ENCODE measurements at places on chromosomes 3 and 15. TPM values are rescaled to one million over a fixed set of nuclear protein-coding genes. Genes with fewer than 3 reads are reported as not detected.

- DNase-seq = no peak
Observed at GRCh38 chr3:181555681-181556080, 156.0 kb upstream of the SOX2 start.

DNA sequence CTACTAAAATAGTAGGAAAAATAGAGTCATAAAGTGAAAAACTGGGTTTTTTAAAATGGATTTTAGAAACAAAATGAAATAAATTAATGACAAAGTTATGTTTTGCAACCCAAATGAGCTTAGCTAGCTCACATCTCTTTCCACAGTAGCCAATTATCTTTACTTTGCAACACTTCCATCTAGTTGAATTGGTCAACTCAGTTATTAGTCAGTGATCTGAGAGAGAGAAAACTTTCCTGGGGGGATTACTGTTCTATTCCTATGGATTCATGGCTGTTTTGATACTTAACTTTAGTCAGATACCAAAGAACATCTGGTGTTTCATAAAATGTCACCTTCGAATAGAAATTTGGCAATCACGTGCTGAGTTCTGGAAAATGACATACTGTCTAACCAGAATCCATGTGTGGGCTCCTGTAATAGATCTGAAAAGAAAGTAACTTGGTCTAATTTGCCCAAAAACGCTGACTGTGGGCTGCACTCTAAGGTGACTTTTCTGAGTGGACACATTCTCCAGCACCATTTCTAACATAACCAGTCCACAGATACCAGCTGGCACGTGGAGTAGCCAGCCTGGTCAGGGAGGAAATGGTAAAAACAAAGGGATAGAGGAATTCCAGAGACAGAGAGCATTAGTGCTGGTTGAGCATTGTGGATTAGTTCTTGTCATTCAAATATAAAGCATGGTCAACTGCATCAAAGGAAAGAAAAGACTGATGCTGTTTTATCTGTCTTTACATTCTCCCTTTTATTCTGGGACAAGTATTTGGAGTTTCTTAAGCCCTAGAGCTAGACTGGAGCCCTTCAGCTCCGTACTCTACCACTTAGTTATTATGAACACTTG, 45.2 kb upstream of the CCDC80 start:
- DNase-seq = no peak

DNA sequence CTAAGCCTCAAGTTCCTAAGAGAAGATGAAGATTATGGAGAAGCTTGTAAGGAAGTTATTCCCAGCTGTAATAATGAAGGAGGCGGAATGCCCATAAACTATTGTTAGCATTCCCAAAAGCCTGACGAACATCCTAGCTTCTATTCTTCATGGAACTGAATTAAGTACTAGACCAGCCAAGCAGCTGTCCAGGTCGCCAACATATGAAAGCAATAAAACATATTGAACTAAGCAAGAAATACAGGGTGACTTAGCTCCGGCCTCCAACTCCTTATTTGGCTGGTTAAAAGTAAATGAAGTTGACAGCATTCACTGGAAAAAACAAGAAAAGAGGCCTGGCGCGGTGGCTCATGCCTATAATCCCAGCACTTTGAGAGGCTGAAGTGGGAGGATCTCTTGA, 174.0 kb upstream of the TPM1 start:
- DNase-seq = no peak

GRCh38 chr15:95091444-95091843, 860.1 kb downstream of the MCTP2 start:
- DNase-seq = no peak

- DNase-seq = no peak
Observed at GRCh38 chr15:85094685-85095084, 113.0 kb downstream of the PDE8A start.

DNA sequence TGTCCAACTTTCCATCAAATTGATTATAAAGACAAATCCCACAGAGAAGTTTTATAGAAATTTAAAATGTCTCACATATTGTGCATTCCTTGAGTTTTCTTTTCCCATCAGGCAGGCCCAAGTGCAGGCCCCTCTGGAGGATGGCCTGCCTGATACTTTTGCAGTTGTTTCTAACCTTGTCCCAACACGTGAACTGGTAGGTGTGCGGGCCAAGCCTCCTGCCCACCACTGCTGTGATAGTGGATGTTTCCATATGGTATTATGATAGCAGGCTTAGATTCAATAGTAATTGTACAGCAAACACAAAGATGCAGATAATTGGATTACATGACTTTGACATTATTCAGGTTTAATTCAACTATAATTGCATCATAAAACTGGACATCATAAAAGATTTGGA, 1.4 kb downstream of the P2RY12 start:
- no peak for DNase-seq

DNA sequence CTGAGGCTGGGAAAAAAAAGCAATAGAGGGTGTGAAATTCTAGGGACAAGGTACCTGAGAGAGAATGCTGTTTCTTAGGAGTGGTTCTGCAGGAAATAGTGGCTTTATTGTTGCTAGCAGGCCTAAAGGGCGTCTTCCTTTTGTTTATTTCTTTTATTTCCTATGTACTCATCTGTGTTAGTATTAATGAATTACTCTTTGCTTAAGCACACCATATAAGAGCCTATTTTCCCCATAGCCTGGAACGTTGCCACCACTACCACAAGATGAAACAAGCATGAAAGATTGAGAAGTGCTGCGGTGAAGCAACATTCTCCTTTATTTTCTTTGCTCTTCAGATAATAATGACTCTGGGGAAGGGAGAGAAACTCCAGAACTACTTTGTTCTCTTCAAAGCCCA, 21.3 kb upstream of the GOLIM4 start:
- DNase-seq = no peak

- no peak for DNase-seq
Observed at GRCh38 chr15:83654379-83655236, 685 bp downstream of the ADAMTSL3 start.

GRCh38 chr3:116836286-116836685, 126.7 kb downstream of the TUSC7 start:
- DNase-seq = no peak

- no peak for DNase-seq
Observed at GRCh38 chr15:76209942-76210341, 101.3 kb downstream of the ETFA start.

DNA sequence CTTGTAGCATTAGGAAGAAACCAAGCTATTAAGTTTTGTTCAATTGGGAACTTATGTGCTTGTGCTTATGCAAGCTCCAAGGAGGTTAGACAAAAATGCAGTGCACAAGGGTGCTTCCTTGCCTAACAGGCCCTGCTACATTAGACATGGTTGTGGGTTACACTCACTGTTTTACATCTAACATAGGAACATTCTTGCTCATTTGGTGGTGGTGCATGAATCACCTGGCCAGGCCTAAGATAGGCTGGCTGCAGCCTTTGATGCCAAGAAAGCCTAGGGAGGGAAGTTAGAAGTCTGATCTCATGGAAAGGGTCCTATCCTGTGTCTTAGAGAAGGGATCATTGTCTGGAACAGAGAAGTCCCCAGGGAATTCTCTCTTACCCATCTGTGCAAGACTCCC, 43.5 kb downstream of the CA12 start:
- no peak for DNase-seq

DNA sequence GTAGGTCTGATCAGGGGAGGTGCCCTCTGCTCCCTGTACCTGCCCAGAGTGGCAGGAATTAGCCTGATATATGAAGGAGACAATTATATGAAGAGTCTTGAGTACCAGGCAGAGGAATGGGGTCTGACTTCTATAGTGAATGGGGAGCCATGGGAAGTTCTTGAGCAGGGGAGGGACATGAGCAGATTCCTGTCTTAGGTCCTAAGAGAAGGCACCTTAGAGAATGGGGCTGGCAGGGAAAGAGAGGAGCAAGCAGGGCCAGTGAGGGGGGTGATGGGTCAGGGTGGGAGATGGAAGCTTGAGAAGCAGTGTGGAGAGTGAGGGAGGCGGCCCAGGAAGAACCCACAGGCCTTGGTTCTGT, 12.4 kb downstream of the CD276 start:
- DNase-seq = no peak

DNA sequence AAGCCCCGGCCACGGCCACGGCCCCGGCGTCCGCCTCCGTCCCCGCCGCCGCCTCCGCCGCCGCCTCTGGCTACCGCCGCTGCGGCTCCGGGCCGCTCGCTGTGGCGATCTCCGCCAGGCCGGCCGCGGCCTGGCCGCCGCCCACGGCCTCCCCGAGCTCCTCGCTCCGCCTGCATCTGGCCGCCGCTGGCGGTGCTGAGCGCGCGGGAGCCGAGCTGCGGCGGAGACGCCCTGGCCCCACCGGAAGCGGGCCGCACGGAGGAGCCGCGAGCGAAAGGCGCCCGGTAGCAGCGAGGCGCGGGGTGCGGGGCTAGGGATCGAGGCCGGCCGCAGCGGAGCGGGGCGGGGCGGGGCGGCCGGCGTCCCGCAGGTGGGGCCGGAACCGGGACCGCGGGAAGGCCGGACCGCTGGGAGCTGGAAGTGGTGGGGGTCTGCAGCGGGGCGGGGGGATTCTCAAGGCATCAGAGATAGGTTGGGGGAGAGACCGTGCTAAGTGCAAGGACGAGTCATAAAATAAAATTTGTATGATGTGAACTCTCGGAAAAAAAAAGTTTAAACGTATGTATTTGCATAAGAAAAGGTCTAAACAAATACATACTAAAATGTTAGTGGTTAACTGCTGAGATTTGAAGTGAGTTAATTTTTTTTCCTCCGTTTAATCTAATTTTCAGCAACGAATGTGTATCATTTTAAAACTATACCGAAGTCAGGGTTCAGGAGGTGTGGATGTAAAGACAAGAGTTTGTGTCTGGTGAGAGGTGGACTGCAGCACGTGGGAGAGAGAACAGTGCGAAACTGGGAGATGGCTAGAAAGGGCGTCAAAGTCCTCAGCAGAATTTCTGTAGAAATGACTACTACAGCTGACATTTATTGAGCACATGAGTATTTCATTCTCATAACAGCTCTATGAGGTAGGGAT, at the start of gene AVEN:
TSS of gene AVEN (minus strand) at position 334 of the 919 bp plus-strand sequence. CDS start at position 176, 158 bp downstream.
- peak; percentile 57 for DNase-seq

DNA sequence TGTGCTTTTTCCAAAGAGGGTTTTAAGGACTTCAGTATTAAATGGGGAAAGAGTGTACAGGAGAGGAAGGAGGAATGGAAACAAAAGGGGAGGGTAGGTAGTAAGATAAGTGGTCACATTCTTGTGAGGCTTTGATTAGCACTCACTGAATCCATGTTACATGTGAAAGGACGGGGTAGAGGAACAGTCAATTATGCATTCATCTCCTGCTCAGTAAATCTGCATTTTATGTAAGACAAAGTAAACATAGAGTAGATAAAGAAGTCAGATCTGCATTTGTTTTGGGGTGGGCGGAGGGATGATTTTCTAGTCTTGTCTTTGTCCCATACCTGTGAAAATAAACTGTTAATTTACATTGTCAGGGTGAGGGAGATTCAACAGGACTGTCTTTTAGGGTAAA, 50.8 kb downstream of the SACM1L start:
- DNase-seq = no peak

DNA sequence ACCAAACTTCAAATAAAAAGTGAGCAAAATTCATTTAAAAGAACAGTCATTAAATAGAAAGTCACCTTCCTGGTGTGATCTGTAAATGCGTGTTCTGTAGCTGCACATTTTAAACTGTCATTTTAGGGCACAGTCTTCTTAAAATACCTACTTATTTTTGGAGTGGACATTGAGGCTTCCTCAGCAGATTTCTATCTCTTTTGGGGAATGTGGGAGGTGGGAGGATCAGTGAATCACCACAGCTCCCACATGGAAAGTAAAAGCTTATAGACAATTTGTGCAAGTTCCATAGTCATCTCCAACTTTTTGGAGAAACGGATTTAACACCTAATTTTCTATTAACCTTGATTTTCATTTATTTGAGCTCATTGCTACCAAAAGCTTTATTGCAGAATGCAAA, 21.0 kb upstream of the MOBP start:
- DNase-seq = no peak

DNA sequence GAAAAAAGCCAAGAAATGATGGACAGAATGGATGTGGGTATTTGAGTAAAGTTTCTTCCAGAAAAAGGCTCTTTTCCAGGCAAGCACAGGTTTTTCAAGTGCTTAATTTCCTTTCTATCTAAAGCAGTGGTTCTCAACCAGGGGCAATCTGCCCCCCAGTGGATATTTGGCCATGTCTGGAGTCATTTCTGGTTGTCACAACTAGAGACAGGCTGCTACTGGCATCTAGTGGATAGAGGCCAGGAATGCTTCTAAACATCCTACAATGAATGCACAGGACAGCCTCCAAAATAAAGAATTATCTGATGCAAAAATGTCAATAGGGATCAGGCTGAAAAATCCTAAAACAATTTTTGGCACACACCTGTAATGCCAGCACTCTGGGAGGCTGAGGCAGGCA, 23.9 kb downstream of the SEC22C start:
- DNase-seq = no peak

FBXO40 gene
- not detected for total RNA-seq

FRMD4B gene
- total RNA-seq = 112 TPM

HDC gene
- total RNA-seq = not detected

USP8 gene
- total RNA-seq = 51.6 TPM

USP50 gene
- not detected for total RNA-seq

LRRC58 gene
- 15.5 TPM for total RNA-seq

CLSTN2 gene
- 0.17 TPM for total RNA-seq

TRPM1 gene
- 1.9 TPM for total RNA-seq

CHRM5 gene
- total RNA-seq = not detected

MYO5C gene
- total RNA-seq = 44.2 TPM

SLITRK3 gene
- total RNA-seq = not detected

CFAP161 gene
- total RNA-seq = 0.23 TPM

ZNF710 gene
- 10.7 TPM for total RNA-seq
